ENCODE measurements at places on chromosomes 11 and 22. TPM values are rescaled to one million over a fixed set of nuclear protein-coding genes. Genes with fewer than 3 reads are reported as not detected.

GRCh38 chr22:23182309-23183060 lies 2.2 kb downstream of the BCR start:
- peak overlapping the region; percentile 54 for H3K4me3 ChIP-seq
- peak overlapping the region; percentile 65 for H3K27ac ChIP-seq
- peak; percentile 61 for DNase-seq
- H3K4me1 ChIP-seq: peaks cover 17% of the 10 kb centered on the region

GRCh38 chr11:12802418-12803085 lies 128.3 kb downstream of the TEAD1 start:
- H3K27me3 ChIP-seq: no peaks in the 10 kb centered on the region
- no peaks in the 10 kb centered on the region for H3K36me3 ChIP-seq
- H3K4me1 ChIP-seq: peaks cover 14% of the 10 kb centered on the region
- peak; percentile 84 for DNase-seq
- no peak overlapping the region for H3K4me3 ChIP-seq

DNA sequence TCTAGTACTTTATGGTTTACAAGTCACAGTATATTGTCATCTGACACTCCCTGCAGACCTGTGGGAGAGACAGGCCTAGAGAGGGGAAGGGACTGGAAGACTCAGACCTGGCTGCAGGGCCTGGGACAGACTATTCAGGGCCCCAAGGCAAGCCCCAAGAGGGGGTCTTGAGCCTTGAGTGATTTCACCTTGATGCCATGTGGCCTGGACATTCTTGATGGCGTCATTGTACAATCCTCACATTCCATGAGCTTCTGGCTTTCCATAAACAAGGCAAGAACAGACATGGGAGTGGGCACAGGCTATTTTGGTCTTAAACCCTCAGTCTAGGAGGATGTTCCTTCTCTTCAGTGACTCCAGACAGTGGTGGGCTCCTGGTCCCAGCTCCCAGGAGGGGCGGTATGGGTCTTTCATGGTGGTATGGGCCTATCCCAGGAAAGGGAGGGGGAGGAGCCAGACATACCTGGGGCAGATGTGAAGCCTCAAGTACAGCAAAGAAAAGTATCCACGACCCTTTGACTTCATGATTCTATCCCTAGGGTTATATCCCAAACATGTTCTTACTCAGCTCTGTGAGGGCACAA lies 1.8 kb upstream of the TBC1D10A start:
- H3K27ac ChIP-seq: peak overlapping the region; percentile 79
- DNase-seq: no peak
- H3K4me1 ChIP-seq: peaks cover 5% of the 10 kb centered on the region
- H3K27me3 ChIP-seq: no peaks in the 10 kb centered on the region

- H3K4me1 ChIP-seq: peaks cover 3% of the 10 kb centered on the region
- no peak overlapping the region for H3K4me3 ChIP-seq
- DNase-seq: no peak
- H3K27ac ChIP-seq: no peak overlapping the region
- no peaks in the 10 kb centered on the region for H3K36me3 ChIP-seq
These were observed 33.5 kb downstream of the THAP12 start for GRCh38 chr11:76347466-76347865.

Gene TRPC6
- 1.1 TPM for total RNA-seq

- H3K36me3 ChIP-seq: no peaks in the 10 kb centered on the region
- no peak overlapping the region for H3K27ac ChIP-seq
- H3K27me3 ChIP-seq: no peaks in the 10 kb centered on the region
- H3K4me1 ChIP-seq: no peaks in the 10 kb centered on the region
- DNase-seq: no peak
These were observed 22.7 kb upstream of the C1QTNF4 start for GRCh38 chr11:47616726-47617416.

DNA sequence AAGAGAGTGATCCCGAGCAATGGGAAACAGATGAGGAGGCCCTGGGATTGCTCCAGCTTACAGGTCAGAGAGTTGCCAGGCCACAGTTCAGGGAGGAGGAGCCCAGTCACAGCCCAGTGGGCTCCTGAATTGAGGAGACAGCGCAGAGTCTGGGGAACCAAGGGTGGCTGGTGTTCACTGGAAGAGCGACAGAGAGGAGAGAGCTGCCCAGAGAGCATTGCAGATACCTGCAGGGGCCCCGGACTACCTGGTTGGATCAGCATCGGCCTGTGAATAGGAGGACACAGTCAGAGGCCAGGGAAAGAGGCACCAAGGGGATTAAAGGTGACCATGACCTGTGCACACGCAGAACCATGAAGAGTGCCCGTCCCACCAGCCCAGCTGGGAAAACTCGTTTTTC lies 648.6 kb downstream of the TBC1D22A start:
- H3K4me3 ChIP-seq: no peak overlapping the region
- H3K4me1 ChIP-seq: no peaks in the 10 kb centered on the region
- no peaks in the 10 kb centered on the region for H3K27me3 ChIP-seq

Gene TPBGL
- total RNA-seq: 0.68 TPM

Gene GVQW3
- total RNA-seq: 2.5 TPM

GRCh38 chr11:126123686-126124085 lies 61.0 kb upstream of the CDON start:
- no peaks in the 10 kb centered on the region for H3K36me3 ChIP-seq
- H3K27ac ChIP-seq: no peak overlapping the region
- no peaks in the 10 kb centered on the region for H3K27me3 ChIP-seq
- no peaks in the 10 kb centered on the region for H3K4me1 ChIP-seq
- no peak overlapping the region for H3K4me3 ChIP-seq
- no peak for DNase-seq

- H3K4me1 ChIP-seq: no peaks in the 10 kb centered on the region
- no peak overlapping the region for H3K27ac ChIP-seq
- H3K4me3 ChIP-seq: no peak overlapping the region
- no peak for DNase-seq
These were observed 489.3 kb downstream of the NTM start for GRCh38 chr11:131859538-131860210.

Gene PKNOX2
- total RNA-seq: 12.3 TPM

DNA sequence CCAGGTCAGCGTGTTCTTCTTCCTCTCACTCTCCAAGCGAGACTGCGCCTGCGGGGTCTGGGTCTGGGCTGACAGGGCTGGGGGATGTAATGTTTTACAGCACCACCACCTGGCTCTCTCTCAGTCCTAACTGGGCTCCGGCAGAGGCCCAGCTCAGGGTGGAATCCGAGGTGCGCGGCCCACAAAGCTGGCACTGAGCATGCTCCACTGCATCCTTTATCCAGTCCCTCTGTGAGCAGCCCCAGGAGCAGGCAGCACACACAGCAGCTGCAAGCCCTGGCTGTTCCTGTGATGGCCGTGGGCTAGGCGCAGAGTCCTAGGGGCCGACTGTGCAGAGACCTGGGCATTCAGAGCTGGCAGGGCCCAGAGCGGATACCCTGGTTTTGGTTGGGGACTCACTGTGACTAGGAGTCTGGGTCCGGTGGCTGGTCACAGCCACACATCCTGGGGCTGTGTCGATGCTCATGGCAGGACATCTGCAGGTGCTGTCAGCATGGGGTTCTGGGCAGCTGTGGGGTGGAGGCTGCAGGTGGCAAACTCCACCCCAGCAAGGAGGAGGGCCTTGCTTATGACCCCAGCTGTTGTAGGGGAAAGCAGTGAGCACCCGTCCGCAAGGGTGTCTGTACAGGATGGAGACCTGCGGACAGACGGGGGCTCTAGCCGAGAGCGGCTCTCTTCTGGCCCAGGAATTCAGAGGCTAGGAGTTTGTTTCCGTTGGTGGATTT lies 4.0 kb downstream of the LRRC75B start:
- H3K27ac ChIP-seq: peak overlapping the region; percentile 7
- no peak for DNase-seq
- H3K36me3 ChIP-seq: no peaks in the 10 kb centered on the region

Gene FUT4
- total RNA-seq: 5.2 TPM

Gene GLB1L2
- total RNA-seq: 45.6 TPM

DNA sequence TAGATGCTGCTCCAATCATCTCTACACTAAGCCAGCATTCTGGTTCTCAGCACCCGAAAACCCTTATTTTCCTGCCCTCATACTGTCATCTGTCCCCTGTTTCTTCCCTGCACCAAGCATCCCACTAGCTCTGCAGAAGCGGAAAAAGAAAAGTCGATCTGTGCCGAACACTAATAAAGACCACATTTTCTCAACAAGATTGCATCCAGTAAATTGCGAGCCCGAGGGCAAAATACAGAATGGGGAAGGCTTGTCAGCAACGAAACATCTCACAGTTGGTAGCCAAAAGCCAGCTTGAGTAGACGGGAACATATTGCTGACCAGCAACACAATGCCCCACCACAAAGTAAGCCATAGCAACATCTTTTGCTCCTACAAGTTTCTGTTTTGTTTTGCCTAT lies 227.4 kb downstream of the CADM1 start:
- no peaks in the 10 kb centered on the region for H3K27me3 ChIP-seq
- H3K36me3 ChIP-seq: no peaks in the 10 kb centered on the region
- no peak overlapping the region for H3K27ac ChIP-seq
- DNase-seq: no peak

Gene INS
- not detected for total RNA-seq

Gene GGTLC3
- total RNA-seq: 2.3 TPM

Gene CARD18
- total RNA-seq: not detected

Gene USP2
- 10.8 TPM for total RNA-seq

Gene OR56A1
- total RNA-seq: not detected

GRCh38 chr11:61828629-61829407 lies 718 bp downstream of the FADS2 start:
- peaks cover 12% of the 10 kb centered on the region for H3K4me1 ChIP-seq
- H3K27ac ChIP-seq: peak overlapping the region; percentile 86
- H3K4me3 ChIP-seq: peak overlapping the region; percentile 44

Gene TRIM22
- total RNA-seq: 47.4 TPM

DNA sequence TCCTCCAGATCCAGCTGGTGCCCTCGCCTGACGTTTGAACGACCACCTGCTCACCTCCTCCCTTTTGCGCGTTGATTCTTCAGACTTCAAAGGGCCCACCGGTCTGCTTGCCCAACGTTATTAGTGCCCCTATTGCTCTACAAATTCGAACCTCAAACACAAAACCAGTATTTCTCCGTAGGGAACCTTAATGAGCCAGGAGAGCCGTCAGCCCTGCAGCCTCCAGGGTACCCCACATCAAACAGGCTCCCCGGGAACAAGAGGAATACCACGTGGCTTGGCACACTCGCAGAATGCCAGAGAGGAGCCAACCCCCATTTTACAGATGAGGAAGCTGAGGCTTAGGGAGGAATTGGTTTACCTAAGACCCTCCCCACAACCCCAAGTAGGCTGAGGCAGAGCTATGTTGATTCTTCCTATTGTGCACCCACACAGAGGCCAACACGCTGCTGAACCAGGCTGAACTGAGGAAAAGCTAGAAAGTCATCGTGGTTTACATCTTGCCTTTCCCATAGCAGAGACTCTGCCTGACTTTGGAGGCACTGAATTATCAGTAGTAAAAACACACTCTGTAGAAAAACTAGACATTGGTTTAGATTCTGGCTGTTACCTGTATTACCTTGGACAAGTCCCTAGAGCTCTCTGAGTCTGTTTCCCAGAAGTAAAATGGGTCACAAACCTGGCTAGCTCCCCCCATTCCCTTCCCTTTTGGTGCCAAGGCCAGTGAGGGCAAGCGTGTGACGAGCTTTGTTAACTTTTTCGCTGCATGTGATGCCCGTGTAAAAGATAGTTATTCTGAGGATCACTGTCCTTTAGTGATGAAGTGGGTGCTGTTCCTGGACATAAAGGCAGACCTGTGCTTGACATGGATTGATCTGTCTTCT lies 764 bp downstream of the TKFC start:
- H3K36me3 ChIP-seq: no peaks in the 10 kb centered on the region
- H3K27me3 ChIP-seq: no peaks in the 10 kb centered on the region
- no peaks in the 10 kb centered on the region for H3K4me1 ChIP-seq
- peak overlapping the region; percentile 95 for H3K4me3 ChIP-seq
- DNase-seq: no peak

DNA sequence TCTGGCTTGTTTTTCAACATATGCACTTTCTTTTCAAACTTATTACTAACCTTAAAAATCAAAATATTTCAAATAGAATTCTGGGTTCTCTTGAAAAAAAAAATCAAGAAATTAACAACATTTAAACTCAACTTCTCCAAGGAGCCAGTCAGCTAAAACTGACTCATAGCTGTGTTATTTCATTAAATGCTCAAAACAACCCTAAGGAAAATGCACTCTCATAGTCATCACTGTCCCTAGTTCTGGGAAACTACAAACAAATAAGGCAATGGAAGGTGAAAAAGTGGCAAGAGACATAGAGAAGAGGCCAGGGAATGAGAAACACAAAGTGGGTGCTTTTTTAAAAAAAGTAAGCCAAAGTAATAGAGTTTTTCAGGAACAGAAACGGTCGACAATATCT lies 4.1 kb upstream of the ARHGAP20 start:
- H3K36me3 ChIP-seq: no peaks in the 10 kb centered on the region
- no peak overlapping the region for H3K4me3 ChIP-seq
- H3K4me1 ChIP-seq: no peaks in the 10 kb centered on the region
- no peaks in the 10 kb centered on the region for H3K27me3 ChIP-seq

GRCh38 chr11:35282221-35282882 lies 137.0 kb downstream of the SLC1A2 start:
- no peaks in the 10 kb centered on the region for H3K36me3 ChIP-seq
- no peak overlapping the region for H3K27ac ChIP-seq
- H3K27me3 ChIP-seq: no peaks in the 10 kb centered on the region
- no peak for DNase-seq
- no peaks in the 10 kb centered on the region for H3K4me1 ChIP-seq
- H3K4me3 ChIP-seq: no peak overlapping the region

Gene C11orf52
- total RNA-seq: 13.2 TPM

DNA sequence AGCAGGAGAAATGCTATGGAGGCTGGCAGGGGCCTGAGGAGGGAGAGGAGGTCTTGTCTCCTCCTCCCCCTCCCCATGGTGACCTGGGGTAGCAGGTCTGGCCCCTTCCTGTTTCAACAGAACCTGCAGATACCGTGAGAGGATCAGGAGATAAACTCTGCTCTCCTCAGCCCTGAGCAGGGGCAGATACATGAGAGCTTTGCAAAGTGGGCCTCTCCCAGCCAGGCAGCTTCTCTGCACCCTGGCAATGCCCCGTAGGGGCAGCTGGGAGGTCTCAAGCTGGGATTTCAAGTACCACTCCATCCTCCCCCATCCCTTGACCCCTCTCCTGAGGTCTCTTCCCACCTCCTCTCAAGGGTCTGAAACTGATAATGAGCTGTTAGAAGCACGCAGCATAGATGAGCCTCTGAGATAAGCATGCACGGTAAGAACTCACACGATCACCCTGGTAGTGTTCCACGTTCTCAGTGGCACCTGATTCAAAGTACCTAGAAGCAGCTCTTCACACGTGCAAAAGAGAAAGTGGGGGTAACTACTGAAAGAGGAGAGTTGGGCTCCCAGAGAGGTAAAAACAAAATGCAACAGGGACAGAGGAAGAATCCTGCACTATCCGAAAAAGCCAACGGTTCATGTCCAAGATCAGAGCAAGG lies 4.9 kb upstream of the CCDC86 start:
- H3K27ac ChIP-seq: no peak overlapping the region
- DNase-seq: no peak
- no peaks in the 10 kb centered on the region for H3K4me1 ChIP-seq
- no peak overlapping the region for H3K4me3 ChIP-seq
- H3K27me3 ChIP-seq: no peaks in the 10 kb centered on the region
- no peaks in the 10 kb centered on the region for H3K36me3 ChIP-seq

GRCh38 chr22:26234296-26234695 lies 65.0 kb downstream of the SEZ6L start:
- no peak overlapping the region for H3K4me3 ChIP-seq
- H3K4me1 ChIP-seq: no peaks in the 10 kb centered on the region
- H3K27me3 ChIP-seq: no peaks in the 10 kb centered on the region
- no peak for DNase-seq

Gene FGF4
- 0.28 TPM for total RNA-seq

Gene TRIM29
- total RNA-seq: 126 TPM

Measured in prostate gland (tissue), 2 donors.